ENCODE measurements at places on chromosomes 2 and 18.

GRCh38 chr2:3062476-3063260 lies 314.9 kb downstream of the EIPR1 start:
- no peak for DNase-seq

DNA sequence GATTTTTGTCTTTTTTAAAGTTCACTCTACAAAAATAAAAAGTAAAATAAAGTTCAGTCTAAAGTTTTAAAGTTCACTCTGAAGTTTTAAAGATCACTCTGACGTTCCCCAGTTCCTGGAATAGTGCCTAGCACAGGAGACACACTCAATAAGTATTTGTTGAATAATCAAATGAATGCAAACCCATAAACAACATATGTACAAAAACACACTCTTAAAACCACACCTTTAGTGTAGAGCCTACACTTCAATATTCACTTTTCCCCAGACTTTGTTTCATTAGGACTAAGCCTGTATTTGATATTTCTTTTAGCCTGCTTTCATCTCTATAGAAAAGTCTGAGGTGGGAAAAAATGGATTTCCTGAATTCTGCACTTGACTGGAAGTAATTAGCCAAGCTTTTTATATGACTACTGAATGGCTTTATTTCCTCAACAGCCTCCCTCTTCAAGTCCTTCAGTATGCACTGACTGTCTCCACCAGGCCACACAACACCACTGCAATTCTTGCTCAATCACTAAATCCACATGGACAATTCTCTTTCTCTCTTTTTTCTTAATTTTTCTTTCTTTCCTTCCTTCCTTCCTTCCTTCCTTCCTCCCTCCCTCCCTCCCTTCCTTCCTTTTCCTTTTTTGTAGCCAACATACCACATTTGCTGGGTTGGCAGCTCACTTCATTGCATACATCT lies 104.6 kb downstream of the SS18 start:
- DNase-seq: no peak

DNA sequence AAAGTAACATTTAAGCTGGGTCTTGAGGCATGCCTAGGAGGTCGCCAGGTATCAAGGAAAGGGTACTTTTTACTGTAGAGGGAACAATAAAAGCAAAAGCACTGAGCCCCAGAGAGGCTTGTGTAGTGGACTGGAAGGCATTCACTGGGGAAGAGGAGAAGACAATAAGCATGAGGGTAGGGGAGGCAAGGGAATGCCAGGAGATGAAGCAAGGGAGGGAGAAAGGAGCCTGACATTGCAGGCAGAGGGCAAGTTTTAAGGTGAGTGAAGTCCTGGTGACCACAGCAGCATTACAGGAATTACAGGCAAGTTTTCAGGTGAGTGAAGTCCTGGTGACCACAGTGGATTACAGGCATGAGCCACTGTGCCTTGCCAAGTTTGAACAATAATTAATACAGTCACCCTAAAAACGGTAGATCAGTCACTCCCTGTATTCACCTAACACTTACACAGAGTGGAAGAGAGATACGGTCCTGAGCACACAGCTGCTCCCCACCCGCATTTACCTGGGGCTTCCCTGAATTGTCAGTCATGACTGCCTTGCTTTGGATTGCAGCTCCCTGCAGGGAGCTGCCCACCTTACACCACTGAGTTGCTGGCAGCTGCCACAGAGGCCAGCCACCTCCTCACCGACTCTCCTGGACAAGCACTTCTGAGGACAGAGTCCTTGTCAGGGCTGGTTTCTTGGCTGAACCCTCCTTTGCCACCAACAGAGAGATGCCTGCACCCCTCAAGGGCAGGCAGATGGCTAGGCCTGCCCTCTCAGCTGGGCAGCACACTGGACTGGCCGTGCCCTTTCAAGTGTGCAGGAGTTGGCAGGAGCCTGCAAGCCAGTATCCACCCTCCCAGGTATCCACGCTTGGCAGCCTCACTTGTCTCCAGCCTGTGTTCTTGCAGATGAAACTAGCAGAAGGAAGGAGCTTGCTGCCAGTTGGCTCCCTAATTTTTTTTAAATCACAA lies 153.2 kb upstream of the MSH6 start:
- no peak for DNase-seq

- DNase-seq: no peak
Measured at GRCh38 chr2:46344706-46345105, 47.5 kb downstream of the EPAS1 start.

DNA sequence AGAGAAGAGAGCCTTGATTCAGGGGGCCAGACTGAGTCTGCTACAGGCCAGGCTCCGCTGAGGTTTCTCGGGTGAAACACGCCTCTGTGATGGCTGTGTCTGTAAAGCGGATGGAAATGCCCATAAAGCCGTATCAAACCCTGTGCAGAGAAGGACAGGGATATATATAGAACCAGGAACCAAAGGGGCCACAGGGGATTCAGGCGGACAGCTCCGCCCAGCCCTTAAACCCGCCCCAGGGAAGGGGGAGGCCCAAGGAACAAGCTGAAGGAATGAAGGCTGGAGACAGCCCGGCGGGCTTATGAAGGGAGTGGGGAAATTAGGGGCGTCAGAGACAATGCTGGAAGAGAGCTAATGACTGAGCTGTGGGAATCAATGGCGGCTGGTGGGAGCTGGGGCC lies 42.1 kb downstream of the NHEJ1 start:
- no peak for DNase-seq

DNA sequence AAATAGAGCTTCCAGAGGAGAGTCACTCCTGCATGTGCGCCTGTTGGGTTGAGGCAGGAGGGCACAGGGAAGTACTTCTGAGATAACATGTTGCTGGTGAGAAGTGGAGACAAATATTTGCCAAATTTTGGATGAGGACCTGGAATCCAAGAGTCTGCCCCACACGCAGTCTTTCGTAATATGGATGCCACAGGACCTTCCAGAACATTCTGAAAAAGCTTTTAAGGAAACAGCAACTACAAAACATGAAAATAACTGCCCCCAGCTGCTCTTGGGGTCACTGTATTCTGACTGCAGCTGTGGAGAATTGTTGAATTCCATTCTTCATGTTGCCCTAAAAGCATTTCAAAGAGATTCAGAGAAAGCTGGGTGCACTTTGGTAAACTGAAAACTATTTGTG lies 227.5 kb downstream of the C1D start:
- DNase-seq: no peak

- DNase-seq: no peak
Measured at GRCh38 chr2:157853211-157853610, 22.9 kb downstream of the ACVR1 start.

DNA sequence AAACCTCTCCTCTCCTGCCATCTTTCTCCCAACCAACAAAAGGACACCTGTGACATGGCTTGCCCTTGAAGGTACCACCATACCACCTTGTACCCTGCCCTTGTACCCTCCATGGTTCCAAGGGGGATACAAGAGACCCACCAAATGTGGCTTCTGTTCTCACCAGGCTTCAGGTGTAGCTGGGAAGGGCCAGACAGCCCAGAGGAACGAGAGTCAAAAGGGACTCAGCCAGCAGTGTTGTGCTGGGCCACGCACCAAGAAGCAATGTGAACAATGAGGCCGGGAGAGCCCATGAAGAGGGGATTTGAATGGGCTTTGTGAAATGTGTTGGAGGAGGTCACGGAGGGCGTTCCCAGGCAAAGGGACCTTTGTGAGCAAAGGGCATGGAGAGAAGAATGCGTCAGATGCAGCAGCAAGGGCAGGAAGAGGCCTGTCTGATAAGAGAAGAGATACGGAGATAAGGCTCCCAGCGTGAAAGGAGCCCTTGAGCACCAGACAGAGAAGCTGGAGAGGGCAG lies 48.6 kb downstream of the PLB1 start:
- DNase-seq: peak; percentile 16

- DNase-seq: peak; percentile 88
Measured at GRCh38 chr2:11477994-11478393, 12.0 kb upstream of the E2F6 start.

DNA sequence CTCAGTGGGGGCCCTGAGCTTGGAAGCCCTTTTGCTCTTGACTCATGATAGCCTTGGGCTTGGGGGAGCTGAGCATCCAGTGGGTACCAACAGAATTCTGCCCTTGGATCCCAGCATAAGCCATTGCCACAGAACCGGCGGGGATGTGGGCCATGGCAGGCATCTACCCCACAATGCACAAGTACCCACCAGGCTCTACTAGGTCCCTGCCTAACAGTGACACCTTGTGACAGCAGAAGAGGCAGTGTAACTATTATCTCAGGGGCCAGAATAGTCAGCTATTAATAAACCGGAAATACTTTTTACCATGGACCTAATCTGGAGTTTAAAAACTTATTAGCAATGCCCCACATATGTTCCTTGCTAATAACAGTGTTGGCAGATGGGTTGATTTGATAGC lies 397.2 kb downstream of the TMEM182 start:
- no peak for DNase-seq

DNA sequence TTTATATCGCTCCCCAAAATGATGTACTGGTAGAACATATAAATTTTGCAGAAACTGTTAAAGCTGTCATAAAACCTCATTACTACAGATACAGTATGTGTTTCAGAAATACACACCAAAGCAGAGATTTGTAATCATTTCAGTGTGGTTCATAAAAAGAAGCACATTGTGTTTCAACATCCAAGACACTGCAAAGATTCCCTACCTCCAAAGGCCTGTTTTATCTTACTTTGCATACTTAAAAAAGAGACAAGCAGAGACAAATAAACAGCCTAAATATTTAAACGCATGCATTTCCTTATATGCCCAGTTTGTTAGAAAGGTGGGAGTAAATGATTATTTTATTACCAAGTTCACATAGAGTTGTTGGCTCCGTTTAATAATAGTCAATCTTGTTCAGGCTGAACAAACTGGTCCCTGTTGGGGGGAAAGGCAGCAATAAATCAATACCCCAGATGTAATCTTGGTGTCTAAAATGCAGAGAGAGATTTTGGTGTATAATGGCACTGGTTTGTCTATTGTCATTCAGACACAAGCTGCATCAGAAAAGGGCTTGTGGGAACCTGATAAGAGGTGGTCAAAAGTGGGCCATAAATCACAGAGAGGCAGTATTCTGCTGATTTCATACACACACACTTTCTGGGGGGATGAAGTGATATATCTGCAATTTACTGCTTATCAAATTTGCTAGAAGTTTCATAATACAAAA lies 321.4 kb upstream of the ETAA1 start:
- no peak for DNase-seq

DNA sequence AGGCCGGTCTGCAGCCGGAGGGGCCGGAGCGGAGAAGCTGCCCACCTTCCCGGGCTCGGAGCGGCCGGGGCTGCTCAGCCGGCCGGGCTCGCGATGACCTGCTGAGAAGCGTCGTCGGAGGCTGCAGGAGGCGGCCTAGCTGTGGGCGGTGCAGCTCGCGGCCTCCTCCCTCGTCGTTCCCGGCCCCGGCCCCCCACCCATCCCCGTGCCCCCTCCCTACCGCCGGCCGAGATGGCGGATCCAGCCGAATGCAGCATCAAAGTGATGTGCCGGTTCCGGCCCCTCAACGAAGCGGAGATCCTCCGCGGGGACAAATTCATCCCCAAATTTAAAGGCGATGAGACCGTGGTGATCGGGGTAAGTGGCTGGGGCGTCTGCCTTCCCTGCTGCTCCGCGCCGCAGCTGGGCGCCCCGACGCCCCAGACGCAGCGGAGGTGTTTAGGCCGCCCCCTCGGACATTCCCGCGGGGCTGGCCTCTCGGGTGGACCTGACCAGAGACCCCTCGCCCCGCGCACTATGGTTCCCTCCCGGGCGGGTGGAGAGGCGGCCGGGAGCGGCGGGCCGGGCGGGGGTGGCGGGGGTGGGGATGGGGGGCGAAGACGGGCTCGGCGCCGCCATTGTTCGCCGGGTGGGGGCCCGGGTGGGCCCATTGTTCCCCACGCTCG lies 492 bp downstream of the KIF5C start:
- peak; percentile 31 for DNase-seq

- DNase-seq: no peak
Measured at GRCh38 chr2:11402436-11402835, 58.0 kb upstream of the ROCK2 start.

DNA sequence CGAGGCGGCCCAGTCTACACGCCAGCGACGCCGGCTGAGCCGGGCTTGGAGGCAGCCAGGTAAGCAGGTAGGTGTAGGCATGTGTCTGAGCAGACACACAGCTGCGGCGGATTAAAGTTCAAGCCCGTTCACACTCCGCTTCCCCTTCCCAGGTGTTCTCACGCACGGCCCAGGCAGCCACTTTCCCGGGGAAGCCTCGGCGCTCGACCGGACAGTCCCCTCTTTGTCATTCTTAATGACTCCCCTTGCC lies 367 bp downstream of the TGFA start:
- DNase-seq: peak; percentile 61

DNA sequence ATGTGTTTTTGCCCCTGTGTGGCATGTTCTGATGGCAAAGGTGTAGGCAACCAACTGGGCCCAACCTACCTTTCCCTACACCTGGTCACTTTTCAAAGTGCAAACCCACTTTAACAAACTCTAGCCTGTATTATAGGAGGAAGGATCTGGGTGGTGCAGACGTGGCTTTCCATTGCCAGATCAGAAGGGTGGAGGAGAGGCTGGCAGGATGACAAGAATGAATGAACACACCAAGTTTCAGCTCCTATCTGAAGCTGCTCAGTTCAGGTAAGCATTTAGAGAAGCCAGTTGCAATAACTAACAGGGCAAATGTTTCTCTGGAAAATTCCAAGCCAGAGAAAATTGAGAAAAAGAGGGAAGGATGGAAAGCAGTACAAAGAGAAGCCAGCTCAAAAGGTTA lies 707 bp upstream of the SERPINB7 start:
- DNase-seq: no peak

GRCh38 chr2:53727921-53728320 lies 39.7 kb upstream of the CHAC2 start:
- no peak for DNase-seq
